ENCODE measurements at places on chromosomes 1 and 21.
A peak's percentile ranks its signal among the peaks of the same experiment; 100 is the strongest.

GRCh38 chr1:236400061-236400603 is 6.0 kb downstream of the EDARADD start:
- DNase-seq: no peak

GRCh38 chr1:66266350-66266749 is 267.6 kb upstream of the SGIP1 start:
- no peak for DNase-seq

DNA sequence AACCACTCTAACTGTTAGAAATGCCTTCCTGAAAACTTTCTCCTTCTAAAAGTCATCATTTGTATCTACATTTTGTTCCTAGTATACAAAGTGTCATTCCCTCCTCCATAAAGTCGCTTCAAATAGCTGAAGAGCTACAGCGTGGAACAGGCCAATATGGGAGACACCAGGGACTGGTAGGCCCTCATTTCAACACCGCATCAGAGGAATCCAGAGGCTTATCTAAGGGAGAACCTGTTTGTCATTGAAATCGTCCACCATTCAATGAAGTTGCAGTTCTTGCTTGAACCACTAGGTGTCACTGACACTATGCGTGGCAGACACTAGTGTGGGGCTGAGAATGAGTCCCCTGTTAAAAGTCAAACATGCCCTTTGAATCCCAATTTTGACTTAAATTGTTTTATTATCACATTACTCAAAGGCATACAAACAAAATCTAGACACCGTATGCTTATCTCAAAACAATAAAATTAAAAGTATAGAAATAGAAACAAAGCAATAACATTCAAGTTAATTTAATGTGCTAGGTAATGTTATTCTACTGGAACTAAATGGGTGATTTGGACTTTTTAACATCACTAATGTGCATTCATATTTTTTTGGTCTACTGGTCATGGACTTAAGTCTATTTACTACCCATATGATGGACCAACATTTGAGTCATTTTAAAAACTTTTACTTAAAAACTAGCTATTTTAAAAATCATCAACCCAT is 182.3 kb downstream of the FCRL5 start:
- DNase-seq: peak; percentile 20

DNA sequence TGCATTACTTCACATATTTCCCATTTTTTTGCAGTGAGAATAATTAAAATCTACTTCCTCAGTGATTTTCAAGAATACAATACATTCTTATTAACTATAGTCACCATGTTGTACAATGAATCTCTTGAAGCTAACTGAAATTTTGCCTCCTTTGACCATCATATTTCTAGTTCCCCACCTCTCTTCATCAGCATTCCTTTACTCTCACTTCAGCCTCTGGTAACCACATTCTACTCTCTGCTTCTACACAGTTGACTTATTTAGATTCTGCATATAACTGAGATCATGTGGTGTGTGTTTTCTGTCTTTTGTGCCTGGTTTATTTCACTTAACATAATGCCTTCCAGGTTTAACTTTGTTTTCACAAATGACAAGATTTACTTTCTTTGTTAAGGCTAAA is 304.4 kb upstream of the LYPLAL1 start:
- DNase-seq: no peak

DNA sequence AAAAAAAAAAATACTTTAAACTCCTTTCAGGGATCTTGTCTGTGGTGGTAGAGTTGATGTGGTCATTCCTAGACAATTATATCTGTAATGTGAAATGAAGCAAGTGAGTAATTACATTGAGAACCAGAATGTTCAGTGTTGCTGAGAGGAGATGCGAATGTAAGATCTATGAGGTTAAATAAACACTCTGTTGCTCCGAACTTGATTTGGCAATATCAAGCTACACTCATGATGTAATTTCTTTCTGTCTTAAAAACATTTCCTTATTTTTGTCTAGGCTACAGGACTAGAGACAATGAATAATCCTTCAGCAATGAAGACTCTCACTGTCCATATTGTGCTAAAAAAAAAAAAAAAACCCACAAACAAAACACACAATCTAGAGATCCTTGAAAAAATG is 63.1 kb upstream of the IGSF5 start:
- no peak for DNase-seq

DNA sequence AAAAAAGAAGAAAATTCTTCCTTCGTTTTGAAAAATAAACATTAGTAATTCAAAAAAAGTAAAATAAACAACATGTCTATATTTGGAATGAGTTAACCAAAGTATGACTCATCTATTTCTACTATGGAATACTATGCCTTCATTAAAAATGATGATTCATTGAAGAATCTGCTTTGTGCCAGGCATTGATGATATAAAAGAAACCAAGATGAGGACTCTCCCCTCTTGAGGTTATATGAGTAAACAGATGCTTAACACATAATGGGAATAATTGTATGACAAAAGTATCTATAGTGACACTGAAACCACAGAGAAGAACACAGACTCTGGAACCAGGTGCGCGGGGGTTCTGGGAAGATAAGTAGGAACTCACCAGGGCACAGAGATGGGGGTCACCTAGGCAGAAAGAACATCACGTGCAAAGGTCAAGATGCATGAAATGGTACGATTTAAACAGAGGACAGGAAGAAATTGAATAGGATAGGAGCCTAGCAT is 18.8 kb downstream of the ELF3 start:
- DNase-seq: no peak

GRCh38 chr1:165356876-165357275 is 361 bp upstream of the LMX1A start:
- no peak for DNase-seq

- no peak for DNase-seq
These were observed 2.9 kb downstream of the JUN start for GRCh38 chr1:58780836-58781452.

DNA sequence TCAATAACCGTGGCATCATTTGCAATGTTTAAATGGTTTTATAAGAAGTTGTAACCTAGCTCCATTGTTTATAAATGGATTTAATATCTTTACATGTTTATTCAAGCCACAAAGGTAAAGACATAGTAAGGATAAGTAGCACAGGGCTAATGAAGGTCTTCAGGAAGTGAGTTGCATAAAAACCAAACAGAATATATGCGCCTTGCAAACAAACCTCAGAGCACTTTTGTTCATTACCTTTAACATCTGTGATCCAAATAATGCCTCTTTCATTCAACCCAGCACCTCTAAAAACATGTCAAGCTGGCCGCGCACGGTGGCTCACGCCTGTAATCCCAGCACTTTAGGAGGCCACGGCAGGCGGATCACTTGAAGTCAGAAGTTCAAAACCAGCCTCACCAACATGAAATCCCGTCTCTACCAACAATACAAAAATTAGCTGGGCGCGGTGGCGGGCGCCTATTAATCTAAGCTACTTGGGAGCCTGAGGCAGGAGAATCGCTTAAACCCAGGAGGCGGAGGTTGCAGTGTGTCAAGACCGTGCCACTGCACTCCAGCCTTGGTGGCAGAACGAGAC is 25.3 kb downstream of the BRINP3 start:
- no peak for DNase-seq

DNA sequence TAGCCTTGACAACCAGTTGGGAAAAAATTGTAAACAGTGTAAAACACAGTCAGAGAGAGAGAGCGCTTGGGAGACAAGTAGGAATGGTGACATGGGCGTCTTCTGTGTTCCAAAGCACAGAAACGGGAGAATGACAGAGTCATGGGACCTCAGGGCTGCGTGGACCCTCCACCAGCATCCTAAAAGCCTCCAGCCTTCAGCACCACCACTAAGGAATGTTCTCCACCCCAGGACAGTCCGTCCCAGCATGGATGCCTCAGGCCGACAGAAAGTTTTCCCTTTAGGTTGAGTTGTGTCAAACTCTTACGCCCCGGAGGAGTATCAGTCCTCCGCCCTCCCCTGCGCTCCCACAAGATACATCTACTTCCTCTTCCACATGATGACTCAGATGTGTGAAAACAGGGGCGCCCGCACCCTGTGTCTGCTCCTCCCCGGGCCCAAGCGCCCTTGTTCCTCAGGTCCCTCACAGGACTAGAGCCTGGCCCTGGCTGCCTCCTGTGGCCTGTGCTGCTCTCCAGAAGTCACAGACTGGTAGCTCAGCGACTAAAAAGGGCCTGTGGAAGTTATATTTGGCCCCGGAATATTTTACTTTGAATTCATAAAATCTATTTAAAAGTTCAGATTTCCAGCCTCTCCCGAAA is 63.9 kb upstream of the EFHD2 start:
- peak; percentile 50 for DNase-seq

DNA sequence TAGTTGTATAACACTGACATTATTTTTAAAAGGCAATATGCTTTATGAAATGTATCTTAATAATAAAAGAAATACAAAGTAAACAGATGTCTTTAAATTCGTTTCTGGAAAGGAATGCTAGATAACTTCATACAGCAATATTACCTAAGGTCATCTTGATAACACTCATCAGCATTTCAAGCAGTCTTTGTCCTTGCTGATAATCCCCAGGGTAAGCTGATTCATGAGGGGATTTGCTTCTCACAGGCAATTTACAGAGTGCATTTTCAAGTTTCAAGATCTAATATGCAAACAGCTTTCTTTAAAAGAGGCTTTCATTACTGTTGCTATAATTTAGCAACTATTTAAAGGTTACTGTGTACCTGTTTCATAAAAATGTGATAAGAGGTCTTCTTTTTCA is 75.2 kb upstream of the NEK2 start:
- no peak for DNase-seq

- DNase-seq: no peak
These were observed 15.3 kb upstream of the NPHP4 start for GRCh38 chr1:6007318-6008083.

- no peak for DNase-seq
These were observed 45.2 kb downstream of the SLC44A3 start for GRCh38 chr1:94865360-94865759.

DNA sequence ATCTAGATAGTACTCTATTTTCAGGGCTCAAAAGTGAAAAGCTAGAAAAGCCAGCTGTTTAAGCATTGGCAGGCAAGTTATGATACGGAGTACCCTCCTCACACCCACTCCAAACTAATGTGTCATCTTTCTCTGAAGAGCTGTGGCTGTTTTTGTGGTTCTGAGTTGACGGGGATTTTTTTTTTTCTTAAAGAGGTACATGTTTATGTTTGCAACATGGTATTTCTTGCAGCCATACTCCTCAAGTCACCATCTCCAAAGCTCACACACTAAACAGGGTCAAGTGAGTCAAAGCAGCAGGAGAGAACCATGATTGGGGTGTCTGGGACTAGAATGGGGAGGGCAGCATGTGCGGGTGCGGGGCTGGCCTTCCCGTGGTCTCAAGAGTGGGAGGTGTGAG is 347.2 kb downstream of the DISC1 start:
- DNase-seq: no peak

GRCh38 chr1:27402349-27402754 is 9.9 kb downstream of the GPR3 start:
- peak; percentile 32 for DNase-seq

DNA sequence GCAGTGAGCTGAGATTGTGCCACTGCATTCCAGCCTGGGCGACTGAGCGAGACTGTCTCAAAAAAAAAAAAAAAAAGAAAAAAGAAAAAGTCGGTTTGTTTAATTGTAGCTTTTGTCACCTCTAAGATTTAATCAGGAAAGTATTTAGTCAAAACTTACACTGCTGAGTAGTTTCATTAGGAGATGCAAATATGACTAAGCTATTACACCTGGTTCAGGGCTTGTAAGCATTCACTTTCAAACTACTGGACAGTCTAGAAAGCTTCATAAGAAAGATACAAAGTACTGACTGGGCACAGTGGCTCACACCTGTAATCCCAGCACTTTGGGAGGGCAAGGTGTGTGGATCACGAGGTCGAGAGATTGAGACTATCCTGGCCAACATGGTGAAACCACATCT is 75.9 kb upstream of the CACYBP start:
- no peak for DNase-seq

GRCh38 chr1:53075761-53076163 is 13.7 kb downstream of the PODN start:
- DNase-seq: no peak

GRCh38 chr1:178031856-178032320 is 62.0 kb upstream of the RASAL2 start:
- peak; percentile 43 for DNase-seq

DNA sequence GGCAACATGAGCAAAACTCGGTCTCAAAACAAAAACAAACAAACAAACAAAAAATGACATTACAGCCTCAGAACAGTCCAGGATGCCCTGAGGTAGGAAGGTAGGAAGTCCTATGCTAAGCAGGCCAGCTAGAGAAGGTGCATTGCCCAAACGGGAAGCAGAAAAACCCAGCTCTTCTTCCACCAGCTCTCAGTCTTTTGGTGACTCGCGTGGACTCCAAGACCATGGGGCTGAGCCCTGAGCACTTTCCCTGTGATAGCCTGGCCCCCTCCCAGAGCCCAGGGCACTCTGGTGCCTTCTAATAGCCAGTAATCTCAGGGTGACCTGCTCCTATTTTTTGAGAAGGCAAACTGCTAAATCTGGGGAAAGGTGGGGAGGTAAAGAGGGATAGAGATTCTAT is 16.1 kb downstream of the PHLDA3 start:
- no peak for DNase-seq

- peak; percentile 17 for DNase-seq
These were observed 438 bp downstream of the MRPS6 start for GRCh38 chr21:34073749-34074282.

Data from activated CD4-positive, alpha-beta T cell treated with anti-CD3 and anti-CD28 coated beads, Interleukin-2, amount 50 U/mL, for 48 hours (primary cell).